ENCODE measurements at places on chromosomes 3 and 15.

DNA sequence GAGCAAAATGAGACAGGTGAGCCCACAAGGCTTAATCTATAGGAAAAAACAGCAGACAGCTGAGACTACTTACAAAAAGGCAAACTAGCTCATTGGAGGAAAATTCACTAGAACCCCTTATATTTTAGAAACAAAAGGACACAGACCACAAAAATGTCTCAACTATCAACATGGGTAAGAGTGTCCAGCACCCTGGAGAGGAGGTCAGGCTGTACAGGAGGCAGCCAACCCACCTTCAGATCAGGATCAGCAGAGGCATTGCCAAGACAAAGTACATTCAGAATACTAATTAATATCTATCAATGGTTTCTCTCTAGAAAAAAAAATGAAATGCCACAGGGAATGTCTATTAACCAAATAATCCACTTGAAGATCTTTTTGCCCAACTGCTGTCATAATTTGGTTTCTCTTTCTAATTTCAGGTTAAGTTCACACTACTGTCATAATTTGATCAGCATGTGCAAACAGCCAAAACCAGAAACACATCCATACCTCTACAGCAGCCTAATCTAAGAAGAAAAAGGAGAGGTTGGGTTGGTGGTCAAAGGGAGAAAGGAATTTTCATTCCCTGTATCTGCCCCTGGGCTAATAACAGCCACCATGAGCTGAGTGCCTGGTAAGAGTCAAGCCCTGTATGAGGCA lies 26.0 kb upstream of the THBS1 start:
- DNase-seq: no peak

DNA sequence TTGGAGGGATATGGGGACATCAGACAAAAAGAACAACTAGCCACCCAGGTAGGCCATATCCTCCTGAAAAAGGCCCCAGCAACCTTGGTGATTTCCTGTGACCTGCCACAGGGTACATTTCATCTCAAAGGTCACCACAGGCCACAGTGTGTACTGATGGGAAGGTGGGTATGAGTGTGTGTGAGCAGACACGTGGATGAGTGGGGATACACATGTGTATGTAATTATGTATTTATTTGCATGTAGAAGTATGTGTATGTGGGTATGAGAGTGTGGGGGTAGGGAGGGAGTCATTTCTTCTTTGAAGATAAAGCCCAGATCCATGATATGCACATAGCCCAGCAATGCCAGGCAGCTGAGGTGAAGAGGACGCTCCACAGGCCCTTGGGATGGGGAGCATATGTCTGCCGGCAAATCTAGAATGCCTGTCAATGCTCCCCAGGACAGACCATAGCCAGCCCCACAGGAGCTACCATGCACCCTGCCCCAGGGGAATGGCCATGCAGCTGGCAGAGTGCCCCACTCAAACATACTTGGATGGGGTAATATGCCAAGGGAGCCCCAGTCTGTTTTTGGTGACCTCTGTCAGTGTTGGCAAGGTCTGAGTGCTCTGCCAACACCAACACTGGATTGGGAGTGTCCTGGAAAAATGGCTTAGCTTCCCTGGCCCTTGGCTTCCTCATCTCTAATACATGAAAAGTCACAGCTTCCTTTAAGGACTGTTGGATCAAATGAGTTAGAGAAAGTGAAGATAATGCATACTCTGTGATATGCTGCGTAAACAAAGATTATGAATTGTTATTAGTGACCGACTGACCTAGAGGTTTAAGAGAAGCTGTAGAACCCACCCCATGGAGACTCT lies 42.4 kb downstream of the RAB6B start:
- DNase-seq: no peak

GRCh38 chr15:72242775-72243370 lies 11.9 kb upstream of the PKM start:
- no peak for DNase-seq

DNA sequence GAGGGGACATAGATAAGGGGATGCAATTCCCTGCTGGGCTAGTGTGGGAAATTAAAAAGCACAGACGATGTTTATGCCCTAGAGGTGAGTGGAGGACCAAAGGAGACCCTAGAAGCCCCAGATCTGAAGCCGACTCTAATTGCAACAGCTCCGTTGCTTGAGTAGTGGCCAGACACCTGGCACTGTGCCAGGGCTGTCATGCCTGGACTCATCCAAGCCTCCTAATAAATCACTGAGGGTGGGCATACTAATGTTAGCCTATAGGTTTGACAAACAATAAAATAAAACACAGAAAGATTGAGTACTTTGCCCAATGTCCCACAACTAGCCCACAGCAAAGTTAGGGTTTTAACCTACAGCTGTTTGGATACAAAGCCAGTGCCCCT lies 25.4 kb upstream of the MRPS22 start:
- DNase-seq: no peak

DNA sequence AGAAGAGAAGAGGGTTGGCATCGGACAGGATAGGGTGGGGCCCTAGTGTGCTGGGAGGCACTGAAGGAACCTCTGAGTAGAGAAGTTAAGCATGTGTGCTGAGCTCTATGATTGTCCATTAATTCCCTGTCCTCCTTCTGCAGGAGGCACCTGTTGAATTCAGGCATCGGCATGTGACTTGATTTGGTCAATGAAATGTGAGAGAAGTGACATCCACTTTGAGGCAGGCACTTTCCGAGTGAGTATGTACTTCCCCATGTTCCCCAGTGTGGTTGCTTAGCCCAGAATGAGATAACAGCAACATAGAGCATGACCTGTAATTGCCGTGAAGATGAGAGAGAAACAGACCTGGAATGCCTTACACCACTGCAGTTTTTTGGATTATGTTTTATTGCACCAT lies 224.8 kb downstream of the RPLP1 start:
- no peak for DNase-seq

DNA sequence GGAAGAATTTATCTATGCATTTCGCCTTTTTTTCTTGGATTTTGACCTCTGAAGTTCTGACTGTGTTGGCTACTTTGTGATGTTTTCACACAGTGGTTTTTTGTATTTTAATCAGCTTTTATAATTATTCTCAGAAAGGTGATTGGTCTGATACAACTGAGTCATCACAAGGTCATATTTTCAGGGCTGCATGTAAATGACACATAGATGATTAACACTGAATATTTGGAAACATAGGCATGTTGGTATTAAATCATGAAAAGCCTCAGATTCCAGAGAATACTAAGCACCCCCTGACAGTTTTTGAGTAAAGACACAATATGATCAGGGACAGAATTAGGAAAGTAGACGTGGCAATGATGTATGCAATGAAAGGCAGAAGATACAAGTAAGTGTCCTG lies 175.5 kb upstream of the SLCO3A1 start:
- no peak for DNase-seq
